Stimulated activated CD4-positive, alpha-beta T cell treated with anti-CD3 and anti-CD28 coated beads, TNF-alpha, amount 100 ng/mL, for 1 hour (primary cell): ENCODE measurements at places on chromosomes 6 and 20.

- DNase-seq: no peak
Observed at GRCh38 chr6:45808042-45808645, 207.5 kb downstream of the CLIC5 start.

GRCh38 chr6:291204-291696 is 1.0 kb upstream of the DUSP22 start:
- no peak for DNase-seq

GRCh38 chr6:38149531-38149930 is 330.0 kb downstream of the ZFAND3 start:
- no peak for DNase-seq

DNA sequence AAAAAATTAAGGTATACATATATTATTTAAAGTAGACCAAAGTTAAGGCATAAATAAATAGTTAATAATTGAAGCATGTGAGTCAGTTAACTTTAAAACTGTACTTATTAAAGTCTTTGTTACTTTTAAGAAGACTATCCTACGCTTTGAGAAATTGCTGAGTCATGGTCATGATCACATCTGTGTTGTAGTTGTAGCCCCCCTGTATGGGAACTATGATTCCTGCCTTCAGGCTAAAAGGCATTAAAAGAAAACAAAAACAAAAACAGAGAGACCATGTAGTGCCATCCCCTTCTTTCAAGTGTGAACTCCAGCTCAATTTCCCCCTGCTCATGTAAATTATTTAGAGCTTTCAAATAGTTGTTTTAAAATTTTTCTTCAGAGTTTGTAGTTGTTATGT is 123.4 kb downstream of the FLRT3 start:
- no peak for DNase-seq

- no peak for DNase-seq
Observed at GRCh38 chr20:56589633-56590032, 39.5 kb upstream of the TFAP2C start.

GRCh38 chr6:38640216-38640909 is 634 bp upstream of the BTBD9 start:
- DNase-seq: no peak

DNA sequence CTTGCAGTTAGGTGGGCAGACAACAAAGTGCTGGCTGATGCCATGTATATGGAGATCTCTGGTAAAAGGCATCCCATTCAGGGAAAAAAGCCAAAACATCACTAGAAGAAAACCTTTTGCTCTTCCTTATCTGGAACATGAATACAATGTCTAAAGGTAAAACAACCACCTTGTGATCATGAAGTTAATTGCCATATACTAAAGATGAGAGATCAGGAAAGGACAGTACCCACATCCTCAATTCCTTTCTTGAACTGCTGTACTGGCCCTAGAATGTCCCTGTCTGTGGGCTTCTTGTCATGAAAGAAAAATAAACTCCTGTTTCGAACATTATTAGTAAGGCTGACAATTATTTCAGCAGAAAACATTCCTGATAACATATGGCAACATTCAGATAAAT is 19.3 kb downstream of the DEK start:
- DNase-seq: no peak

GRCh38 chr20:51445591-51445990 is 96.9 kb downstream of the NFATC2 start:
- DNase-seq: no peak

DNA sequence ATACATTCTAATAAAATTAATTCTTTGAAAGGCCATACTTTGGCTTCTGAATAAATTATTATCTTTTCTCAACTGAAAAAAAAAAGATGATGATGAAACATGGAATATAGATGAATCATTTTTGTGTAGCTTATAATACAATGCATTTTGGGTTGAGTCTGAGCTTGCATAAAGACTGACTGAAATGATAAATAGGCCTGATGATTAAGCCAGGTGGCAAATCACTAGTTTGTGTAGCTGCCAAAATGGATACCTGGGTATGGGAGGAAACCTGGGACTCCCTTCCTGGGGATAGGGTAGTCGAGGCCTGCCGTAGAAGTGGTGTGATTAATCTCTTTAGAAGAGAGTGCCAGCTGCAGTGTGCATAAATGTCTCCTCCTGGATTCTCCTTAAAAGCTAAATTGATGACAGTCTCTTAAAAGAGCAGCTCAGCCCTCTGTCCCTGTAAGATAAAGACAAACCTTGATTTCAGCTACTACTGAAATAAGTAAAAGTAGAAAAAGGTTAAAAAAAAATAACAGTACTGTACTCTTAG is 275.1 kb downstream of the GRIK2 start:
- DNase-seq: no peak

- DNase-seq: no peak
Observed at GRCh38 chr6:43782764-43783513, 12.9 kb downstream of the VEGFA start.

GRCh38 chr20:48143435-48144081 is 358.3 kb upstream of the SULF2 start:
- DNase-seq: no peak

- no peak for DNase-seq
Observed at GRCh38 chr6:35146453-35146852, 5.3 kb upstream of the TCP11 start.

DNA sequence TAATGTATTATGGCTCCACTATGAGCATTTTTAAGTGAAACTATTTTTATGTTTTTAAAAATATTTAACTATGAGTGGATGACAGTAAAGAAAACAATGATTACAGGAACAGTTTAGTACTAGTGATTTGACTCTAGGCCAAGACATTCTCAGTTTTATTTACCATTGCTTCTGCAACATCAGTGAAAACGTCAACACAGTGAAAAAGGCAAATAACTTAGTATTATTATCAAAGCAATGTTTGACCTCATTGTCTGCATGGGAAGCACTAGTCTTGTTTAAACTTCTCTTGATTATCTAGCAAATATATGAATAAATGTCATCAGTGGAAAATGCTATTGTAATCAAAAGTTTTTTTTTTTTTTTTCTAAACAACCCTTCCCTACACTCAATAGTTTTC is 165.0 kb downstream of the HTR1B start:
- DNase-seq: no peak

DNA sequence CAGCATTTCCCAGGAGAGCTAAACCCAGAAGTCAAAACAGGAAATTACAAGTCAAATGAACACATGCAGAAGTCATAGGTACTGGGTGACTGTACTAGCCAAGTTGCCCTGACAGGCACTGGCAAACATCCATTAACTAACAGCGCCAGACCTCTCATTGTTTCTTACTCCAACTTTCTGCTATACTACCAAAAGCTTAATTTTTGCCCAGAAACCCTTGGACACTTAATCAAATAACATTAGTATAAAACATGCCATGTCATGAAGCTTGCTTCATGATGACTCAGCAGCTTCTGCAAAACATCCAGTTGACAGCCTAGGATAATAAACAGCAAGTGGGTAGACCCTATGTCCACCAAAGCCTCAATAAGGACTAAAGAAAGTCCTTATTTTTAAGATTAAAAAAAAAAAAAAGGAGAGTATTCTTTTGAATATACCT is 3.5 kb downstream of the NUP153 start:
- no peak for DNase-seq

GRCh38 chr6:16196984-16197546 is 41.3 kb upstream of the GMPR start:
- DNase-seq: no peak

DNA sequence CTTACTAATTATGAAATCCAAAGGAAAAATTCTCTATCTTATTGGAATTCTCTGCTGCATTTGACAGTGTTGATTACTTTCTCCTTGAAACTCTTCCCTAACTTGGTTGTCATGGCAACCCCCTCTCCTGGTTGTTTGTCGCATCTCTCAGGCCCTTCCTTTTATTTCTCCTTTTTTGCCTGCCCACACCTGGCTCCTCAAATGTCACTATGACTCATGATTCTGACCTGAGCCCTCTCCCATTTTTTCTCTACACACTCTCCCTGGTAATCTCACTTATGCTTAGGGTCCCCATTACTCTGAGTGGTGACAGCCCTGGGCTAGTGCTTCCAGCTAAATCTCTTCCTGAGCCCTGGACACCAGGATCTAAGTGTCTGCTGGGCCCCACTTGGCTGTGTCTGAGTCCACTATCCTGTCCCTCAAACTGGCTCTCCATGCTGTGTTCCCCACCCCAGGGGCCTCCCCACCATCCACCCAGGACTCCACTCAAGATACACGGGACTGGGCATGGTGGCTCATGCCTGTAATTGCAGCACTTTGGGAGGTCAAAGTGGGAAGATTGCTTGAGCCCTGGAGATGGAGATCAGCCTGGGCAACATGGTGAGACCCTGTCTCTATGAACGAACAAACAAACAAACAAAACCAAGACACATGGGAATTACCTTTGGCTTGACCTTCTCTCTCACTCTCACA is 16.5 kb upstream of the NNAT start:
- DNase-seq: no peak

- no peak for DNase-seq
Observed at GRCh38 chr6:47729457-47729856, 31.1 kb downstream of the ADGRF4 start.

DNA sequence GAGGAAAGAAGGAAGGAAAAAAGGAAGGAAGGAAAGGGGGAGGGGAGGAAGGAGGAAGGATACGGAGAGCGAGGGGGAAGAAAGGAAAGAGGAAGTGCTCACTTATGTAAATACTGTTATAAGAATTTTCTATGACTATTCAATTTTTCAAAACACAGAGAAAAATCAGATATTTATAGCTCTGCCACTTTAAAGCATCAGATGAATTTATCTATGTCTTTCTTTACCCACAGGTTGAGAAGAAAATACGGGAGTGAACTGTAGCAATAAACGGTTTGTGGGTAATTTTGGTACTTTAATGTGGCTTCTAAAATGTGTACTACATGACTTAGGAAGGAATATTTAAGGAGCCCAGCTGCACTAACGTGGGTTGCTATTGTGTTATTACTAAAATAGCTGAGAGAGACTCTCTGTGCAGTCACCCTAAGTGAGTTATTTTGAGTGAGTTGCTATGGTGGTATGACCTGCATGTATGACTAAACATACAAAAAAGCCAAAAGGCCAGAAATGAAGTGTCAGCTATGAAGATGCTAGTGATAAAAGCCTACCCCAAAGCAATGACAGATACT is 225.5 kb downstream of the SOD2 start:
- no peak for DNase-seq

- no peak for DNase-seq
Observed at GRCh38 chr6:112956696-112957535, 609.8 kb downstream of the RFPL4B start.

GRCh38 chr6:31122791-31123706 is 2.8 kb upstream of the CDSN start:
- DNase-seq: no peak

DNA sequence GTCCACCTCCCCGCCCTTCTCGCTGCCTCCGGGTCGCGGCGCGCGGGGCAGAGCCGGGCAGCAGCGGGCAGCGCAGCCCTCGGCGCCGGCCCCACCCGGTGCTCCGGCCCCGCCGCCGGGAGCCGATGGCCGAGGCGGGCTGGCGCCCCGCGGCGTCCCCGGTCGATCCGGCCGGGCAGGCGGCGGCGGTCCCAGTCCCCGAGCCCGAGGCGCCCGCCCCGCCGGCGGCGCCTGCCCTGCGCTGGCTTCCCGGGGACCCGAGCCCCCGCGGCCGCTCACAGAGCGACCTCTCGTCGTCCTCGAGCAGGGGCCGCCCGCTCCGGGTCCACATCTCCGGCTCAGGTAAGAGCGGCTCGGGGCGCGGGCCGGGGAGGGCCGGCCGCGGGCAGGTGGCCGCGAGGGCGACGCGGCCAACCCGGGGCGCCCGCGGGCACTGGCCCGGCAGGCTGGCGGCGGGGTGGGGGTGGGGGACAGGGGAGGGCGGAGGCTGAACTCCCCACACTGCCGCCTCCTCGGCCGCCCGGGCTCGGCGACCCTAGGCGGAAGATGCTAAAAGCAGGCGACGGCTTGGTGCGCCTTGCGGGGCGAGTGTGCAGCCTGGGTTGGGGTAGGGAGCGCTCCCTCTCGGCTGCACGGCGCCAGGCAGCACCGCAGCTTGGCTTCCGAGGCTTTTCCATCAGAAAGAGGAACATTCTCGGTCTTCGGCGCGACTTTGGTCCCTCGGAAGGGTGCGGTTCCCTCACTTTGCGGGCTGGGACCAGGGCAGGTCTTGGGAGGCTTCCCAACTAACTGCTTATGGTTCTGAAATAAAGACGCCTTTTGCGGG is 25.6 kb upstream of the FUCA2 start:
- DNase-seq: peak; percentile 43

DNA sequence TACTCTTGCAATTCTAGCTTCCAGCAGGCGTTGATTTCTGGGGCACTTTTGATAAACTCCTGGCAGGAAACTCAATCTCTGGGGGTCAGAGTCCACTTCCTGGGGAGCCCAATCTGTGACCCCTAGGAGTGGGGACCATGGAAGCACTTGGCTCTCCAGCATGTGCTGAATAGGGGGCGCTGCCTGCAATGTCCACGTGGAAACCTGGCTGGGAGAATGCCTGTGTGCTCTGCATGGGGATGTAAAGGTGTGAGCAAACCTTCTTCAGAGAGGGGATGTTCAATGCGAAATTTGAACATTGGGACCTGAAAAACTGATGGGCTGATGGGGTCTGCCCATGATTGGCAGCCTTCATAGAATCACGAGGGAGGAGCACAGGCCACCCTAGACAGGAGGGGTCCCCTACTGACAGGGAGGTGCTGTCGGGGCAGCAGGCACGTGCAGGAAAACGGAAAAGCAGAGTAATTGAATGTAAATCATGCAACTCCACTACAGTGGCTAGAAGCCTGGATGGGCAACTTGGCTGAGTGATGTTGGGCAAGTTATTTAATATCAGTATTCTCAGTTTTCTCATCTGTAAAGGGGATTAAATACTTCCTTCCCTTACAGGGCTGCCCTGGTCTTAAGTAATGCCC is 47.8 kb downstream of the CEP43 start:
- DNase-seq: no peak

GRCh38 chr20:17466641-17467040 is 64.5 kb downstream of the BFSP1 start:
- no peak for DNase-seq

DNA sequence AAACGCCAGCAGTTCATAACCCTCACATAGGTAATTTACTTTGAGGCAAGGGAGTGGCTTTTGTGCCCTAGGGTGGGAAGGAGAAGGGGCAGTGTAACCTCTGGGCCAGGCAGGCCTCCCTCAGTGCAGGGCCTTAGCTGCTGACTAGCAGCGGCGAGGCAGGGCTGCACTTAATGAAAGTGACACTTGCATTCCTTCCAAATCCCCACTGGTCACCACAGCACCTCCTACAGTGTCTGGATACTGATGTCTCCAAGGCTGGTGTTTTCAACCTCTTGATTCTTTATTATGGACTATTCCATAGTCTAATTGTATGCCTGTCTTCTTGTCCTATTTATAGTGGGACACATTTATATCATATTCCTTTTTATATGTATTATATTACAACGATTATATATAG is 152.7 kb downstream of the LY86 start:
- no peak for DNase-seq

- DNase-seq: no peak
Observed at GRCh38 chr6:109252261-109253041, 129.8 kb downstream of the CD164 start.

- DNase-seq: no peak
Observed at GRCh38 chr6:112925702-112926101, 578.6 kb downstream of the RFPL4B start.

- DNase-seq: no peak
Observed at GRCh38 chr6:153539602-153540001, 408.5 kb upstream of the RGS17 start.
